ENCODE measurements at places on chromosomes 7 and 10.

DNA sequence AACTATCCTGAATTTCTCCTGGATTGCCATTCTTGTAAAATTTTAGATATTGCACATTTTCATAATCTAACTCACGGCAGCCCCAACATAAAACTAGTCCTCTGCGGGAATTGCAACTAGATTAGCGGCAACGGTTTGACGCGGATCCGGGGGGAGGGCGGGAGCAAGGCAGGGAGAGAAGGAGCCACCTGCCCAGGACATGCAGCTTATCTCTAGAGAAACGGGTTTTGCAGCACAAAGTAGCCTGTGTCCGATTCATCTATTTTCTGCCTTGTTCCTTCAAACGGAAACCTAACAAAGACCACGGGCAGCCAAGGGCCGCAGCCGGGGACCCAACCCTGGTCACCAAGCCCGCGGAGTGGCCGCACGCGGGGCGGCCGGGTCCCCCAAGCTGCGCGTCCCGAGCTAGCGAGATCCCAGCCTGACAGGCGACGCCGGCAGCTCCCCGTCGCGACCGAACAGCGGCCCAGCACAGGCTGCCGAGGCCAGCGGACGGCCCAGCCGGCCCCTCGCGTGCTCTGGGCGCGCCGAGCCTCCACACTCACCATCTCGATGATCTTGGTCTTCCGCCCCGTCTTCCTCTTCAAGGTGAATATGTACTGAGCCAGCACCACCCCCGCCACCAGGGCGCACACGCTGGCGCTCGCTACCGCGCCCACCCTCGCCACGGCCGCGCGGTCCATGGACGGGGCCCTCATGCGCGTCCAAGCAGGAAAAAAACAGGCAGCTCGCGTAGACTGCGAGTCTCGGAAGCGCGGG, at the start of gene NT5C3A:
Gene NT5C3A, minus strand, starts transcription at position 754 of the 759 bp plus-strand sequence. Its CDS starts 71 bp downstream, at position 683.
- DNase-seq = peak; percentile 9

DNA sequence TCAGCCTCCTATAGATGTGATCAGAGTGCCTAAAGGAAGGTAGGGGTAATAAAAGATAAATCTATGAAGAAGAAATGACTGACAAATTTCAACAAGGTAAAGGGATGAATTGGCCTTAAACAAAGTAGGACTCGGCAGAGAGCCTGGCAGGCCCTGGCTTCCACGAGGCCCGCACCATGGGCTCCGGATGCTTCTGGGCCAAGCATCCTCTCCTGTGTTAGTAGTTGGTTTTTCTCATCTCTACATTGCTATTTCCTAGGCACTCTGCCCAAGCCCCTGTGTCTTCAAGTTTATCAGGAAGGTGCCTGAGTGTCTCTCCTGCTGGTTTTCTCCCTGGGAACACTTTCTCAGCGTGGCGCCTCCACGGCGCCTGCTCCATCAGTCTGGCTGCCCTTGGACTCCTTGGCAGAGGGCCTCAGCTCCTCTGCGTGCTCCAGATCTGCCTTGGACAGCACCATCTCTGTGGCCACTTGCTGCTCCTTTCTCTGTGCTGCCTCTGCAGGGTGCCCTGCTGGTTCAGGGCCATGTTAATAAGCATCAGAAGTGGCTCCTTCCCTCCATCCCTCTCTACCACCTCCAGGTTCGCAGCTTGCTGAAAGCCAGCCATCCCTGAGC, 413.3 kb upstream of the DPP6 start:
- DNase-seq = no peak

DNA sequence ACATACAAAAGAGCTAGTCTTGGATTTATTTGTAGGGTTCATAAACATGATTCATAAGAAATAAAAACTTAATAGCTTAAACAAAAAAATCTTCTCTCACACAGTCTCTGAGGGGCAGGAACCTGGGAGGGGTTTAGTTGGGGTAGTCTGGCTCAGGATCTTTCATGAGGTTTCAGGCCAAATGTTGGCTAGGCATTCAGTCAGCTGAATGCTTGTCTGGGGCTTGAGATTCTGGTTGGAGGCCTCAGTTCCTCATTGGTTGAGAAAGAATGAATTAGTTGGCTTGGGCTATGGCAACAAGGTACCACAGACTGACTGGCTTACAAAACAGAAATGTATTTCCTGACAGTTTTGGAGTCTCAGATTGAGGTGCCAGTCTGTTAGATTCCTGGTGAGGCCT, 74.3 kb downstream of the ANKRD7 start:
- DNase-seq = no peak

DNA sequence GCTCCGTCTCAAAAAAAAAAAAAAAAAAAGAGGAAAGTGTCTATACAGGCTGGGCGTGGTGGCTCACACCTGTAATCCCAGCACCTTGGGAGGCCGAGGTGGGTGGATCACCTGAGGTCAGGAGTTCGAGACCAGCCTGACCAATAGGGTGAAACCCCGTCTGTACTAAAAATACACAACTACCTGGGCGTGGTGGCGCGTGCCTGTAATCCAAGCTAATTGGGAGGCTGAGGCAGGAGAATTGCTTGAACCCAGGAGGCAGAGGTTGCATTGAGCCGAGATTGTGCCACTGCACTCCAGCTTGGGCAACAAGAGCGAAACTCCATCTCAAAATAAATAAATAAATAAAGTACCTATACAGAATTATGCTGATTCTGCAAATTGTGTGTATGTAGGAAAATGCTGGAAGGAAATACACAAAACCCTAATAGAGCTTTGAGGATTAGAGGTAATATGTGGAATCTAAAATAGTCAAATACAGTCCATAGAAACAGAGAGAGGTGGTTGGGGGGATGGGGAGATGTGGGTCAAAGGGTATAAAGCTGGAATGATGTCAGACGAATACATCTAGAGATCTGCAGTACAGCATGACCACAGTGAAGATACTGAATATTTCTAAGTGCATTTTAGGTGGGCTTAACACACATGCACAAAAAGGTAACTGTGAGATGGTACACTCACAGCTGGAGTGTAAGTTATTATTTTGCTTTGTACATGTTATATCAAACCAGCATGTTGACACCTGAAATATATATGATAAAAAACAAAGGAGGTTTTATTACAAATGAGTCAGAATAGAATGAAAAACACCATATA, 174.5 kb upstream of the KLF14 start:
- DNase-seq = no peak

GRCh38 chr10:51718804-51719291, 19.5 kb upstream of the CSTF2T start:
- DNase-seq = no peak

DNA sequence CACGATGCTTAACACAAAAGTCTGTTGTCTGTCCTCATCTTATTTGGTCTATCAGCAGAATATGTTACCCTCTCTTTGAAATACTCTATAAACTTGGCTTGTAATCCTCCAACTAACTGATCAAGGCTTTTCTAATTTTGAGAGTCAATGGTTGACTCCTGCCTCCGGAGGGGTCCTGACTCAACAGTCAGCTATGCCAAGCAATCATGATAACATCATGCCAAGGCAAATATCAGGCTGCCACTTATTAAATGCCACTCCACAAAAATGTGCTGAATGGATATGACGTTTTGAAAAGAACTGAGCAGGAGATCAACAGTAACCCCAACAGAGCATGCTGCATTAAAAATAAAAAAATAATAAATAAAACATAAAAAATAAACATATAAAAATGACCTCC, 116.1 kb downstream of the PARD3 start:
- DNase-seq = no peak

DNA sequence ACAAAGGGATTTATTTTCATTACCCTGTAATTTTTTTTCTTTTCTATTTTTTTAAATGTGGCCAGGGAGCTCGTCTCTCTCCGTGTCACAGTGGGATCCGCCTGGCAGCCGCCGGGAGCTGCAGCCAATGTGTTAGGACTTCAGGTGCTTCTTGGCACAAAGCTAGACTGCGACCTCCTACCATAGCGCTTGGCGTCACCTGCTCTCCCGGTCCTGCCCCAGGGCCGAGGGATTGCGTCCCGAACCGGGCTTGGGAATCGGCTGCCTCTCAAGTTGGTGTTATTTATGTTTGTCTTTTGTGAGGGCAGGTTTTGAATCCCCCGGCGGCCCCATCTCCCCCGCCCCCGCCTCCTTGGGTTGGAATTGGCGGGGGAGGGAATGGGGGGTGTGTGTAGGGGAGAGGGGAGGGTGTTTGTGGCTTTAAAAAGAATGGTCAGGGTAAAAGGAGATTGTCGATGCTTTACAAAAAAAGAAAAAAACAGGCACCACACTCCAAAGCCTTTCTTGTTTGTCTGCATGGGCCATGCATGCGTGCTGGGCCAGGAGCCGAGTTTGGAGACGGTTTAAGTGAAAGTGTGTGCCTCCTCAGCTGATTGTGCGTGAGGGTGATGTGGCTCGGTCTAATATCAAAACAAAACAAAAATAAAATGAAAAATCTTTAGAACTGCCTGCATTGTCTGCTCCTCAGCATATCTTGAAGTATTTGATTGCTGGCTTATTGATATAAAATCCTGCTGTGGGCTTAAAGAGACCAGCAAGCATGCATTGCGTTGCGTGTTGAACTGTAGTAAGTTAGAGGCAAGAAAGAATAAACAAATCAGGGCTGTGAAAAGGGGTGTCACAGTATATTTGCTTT, 1.2 kb downstream of the PPP1R9A start:
- no peak for DNase-seq

DNA sequence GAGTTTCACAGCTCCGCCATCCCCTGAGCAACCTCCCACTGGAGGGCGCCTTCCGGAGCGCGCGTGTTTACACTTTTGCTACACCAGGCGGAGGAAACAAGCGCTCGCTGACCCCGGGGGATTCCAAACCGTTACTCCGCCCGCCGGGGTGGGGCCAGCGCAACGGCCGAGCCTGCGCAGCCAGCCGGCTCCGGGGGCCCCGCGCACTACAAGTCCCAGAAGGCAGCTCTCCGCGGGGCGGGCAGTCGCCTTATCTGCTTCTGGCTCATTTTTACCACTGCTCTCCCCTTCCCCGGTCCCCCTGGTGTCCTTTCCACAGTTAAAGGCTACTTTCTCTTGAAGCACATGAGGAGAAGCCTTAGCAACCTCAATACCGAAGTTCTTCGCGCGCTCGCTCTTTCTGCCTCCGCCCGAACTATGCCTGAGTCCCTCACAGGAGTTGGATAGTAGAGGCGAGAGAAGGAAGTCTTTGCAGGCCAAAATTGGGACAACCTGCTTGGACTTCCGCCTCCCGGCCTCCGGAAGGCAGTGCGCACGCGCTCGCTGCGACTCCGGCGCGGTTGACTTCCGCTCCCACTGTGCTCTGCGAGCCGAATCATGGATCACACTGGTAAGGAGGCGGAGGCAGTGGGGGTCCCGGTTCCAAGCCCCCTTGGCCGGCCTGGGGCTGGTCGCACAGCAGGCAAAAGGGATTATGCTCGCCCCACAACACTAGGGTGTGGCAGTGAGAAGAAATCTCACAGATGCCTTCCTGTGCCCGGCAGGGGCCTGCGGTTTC, at the start of gene CBLL1:
Gene CBLL1, plus strand, starts transcription at position 576 of the 778 bp plus-strand sequence. Its CDS starts 22 bp downstream, at position 598.
- peak; percentile 97 for DNase-seq

DNA sequence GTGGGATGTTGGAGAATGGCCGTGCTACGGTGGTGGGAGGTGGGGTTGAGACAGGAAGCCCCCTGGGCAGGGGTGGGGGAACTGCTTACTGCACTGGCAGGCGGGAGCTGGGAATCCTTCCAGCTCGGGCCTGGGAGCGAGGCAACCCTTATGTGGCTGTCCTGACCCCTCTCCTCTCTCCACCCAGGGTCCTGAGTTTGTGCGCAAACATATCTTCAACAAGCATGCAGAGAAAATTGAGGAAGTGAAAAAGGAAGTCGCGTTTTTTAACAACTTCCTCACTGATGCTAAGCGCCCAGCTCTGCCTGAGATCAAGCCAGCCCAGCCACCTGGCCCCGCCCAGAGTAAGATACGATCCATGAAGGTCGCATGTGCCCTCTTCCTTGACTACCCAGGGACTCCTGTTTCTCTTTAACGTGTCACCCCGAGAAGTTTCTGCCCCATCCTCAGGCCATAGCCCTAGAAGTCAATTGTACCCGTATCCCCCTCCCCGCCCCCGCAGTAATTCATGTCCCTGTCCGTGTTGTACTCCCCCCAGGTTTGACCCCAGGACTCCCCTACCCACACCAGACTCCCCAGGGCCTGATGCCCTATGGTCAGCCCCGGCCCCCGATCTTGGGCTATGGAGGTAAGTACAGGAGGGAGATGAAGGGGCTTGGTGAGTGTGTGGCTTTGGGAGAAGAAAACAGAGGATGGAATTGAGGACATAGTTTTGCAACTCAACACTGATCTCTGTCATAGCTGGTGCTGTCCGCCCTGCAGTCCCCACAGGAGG, 1.8 kb downstream of the UFSP1 start:
- no peak for DNase-seq

- DNase-seq = no peak
Measured at GRCh38 chr10:99799613-99800012, 17.2 kb downstream of the ABCC2 start.

DNA sequence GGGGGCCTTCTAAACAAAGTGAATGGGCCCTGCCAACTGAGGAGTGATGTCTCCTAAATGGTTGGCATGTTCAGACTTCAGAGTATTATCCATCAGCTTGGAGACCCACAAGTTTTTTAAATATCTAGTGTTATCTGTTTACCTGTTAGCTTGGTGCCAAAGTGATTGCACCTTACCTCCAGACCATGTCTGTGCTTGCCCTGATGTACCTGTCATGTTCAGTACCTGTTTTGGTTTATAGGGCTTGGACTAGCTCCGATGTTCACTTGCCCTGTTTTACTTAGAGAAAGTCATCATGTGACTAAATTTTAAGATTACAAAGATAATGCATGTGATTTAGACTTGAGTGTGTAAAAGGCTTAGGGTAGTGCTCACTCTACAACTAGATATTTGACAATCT, 67.7 kb downstream of the CNNM2 start:
- DNase-seq = no peak

- no peak for DNase-seq
Measured at GRCh38 chr10:12062754-12063482, 5.8 kb upstream of the DHTKD1 start.

DNA sequence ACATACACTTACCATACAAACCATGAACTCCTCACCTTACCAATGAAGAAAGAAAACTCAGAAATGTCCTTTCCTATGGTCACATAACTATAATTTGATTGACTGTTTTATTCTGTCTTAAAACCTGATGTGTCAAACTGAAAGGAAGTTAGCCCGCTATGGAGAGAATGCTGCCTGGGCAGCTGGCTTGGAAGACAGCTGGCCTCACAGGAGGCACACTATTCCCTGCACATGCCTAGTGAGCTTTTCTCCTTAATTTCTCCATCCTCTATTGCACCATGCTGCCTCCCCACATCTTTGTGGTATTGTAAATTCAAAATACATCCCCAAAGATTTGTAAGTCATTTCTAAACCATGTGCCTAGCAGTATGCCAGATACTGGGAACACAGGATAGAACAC, 163.3 kb downstream of the STK31 start:
- no peak for DNase-seq

GRCh38 chr10:95540514-95541052, 20.6 kb downstream of the SORBS1 start:
- DNase-seq = no peak

GRCh38 chr7:35875292-35875691, 74.4 kb downstream of the SEPTIN7 start:
- DNase-seq = no peak

GRCh38 chr10:133072196-133072595, 15.5 kb upstream of the ADGRA1 start:
- DNase-seq = no peak

- DNase-seq = no peak
Measured at GRCh38 chr10:52332815-52333214, 18.7 kb downstream of the DKK1 start.

All from activated CD4-positive, alpha-beta T cell treated with anti-CD3 and anti-CD28 coated beads for 1 hour (primary cell).